ENCODE measurements at places on chromosomes 12 and 14. TPM values are rescaled to one million over a fixed set of nuclear protein-coding genes. Genes with fewer than 3 reads are reported as not detected.

The HOXC4 gene
- total RNA-seq = 0.21 TPM

The TSPAN31 gene
- 26.2 TPM for total RNA-seq

The CCDC63 gene
- total RNA-seq = not detected

The IAPP gene
- total RNA-seq = not detected

The CTSG gene
- total RNA-seq = 0.66 TPM

The KCNJ8 gene
- total RNA-seq = 46.0 TPM

The KRT72 gene
- not detected for total RNA-seq

The PLA2G1B gene
- total RNA-seq = not detected

The PDE3A gene
- total RNA-seq = 192 TPM

The PCBP2 gene
- total RNA-seq = 577 TPM

The PPP1R36 gene
- 0.28 TPM for total RNA-seq

DNA sequence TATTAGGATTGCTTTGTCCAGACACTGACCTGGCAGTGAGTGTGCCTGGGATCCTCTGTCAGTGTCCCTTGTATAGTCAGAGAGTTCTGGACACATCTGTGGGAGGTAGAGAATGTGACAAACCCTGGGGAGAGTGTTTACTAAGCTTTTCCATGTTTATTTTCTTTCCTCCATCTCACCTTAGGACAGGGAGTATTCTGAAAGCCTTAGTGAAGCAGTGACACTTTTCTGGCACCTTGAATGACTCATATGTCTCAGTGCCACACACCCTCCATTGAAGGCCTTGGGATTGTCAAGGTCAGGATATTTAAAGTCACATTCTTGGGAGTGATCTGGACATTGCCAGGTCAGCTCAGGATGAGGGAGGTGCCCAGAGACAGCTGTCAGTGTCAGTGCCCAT, 34.9 kb upstream of the CTDSP2 start:
- no peak for DNase-seq
- peaks cover 8% of the 10 kb centered on the region for H3K4me1 ChIP-seq
- H3K27me3 ChIP-seq = no peaks in the 10 kb centered on the region

- no peaks in the 10 kb centered on the region for H3K36me3 ChIP-seq
- no peak overlapping the region for H3K27ac ChIP-seq
- no peak for DNase-seq
- H3K27me3 ChIP-seq = no peaks in the 10 kb centered on the region
- H3K4me3 ChIP-seq = no peak overlapping the region
- no peaks in the 10 kb centered on the region for H3K4me1 ChIP-seq
Observed at GRCh38 chr14:23816371-23816770, 137.2 kb upstream of the DHRS4 start.

DNA sequence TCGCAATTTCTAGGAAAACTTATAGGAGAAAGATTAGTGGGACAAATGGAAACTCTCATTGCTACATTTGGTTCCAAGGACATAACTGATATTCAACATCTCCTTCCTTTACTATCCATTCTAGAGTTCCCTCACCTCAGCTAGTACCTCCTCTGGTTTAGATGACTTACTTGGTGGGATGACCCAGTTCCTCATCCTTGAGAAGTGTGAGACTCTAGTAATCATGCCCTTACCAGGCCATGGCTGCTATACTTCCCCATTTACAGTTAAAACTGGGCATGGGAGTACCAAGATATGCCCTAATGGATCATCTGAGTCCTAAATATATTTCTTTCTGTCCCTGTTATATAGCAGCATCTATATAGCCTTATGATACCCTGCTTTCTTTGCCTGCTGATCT, 58.1 kb downstream of the IFT81 start:
- no peaks in the 10 kb centered on the region for H3K27me3 ChIP-seq
- no peaks in the 10 kb centered on the region for H3K36me3 ChIP-seq
- DNase-seq = no peak
- H3K4me3 ChIP-seq = no peak overlapping the region
- H3K4me1 ChIP-seq = peaks cover 13% of the 10 kb centered on the region

DNA sequence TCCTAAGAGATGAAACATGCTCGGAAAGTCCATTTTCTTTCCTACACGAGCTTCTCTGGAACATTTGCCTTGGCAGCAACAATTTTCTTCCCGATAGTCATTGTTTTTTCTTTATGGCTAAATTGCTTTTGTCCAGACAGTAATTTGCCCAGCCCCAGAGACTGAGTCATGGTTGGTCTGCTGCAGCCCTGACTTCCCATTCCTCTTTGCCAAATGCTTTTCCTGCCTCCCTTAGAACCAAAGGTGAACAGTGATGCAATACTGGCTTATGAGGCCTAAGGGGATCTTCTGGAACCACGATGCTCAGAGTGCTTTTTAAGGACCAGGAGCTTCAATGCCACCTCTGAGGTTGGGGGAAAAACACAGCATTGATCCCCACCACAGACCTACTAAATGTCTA, 1599.6 kb upstream of the TMEM132C start:
- no peaks in the 10 kb centered on the region for H3K36me3 ChIP-seq
- H3K4me1 ChIP-seq = no peaks in the 10 kb centered on the region
- H3K27me3 ChIP-seq = no peaks in the 10 kb centered on the region
- no peak overlapping the region for H3K4me3 ChIP-seq

DNA sequence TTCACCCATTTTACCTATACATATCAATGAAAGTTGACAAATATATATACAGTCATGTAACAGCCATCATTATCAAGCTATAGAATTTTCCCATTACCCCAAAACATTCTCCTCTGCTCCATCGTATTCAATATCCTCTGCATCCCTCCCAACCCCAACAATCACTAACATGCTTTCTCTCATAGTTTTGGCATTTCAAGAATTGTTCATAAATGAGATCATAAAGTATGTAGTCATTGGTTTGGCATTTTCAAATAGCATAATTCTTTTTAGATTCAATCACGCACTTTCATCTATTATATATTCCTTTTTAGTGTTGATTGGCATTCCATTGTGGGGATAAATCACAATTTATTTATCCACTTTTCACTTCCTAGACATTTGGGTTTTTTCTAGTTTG, 866.0 kb upstream of the TMEM132C start:
- H3K27ac ChIP-seq = no peak overlapping the region
- peaks cover 8% of the 10 kb centered on the region for H3K27me3 ChIP-seq
- H3K36me3 ChIP-seq = no peaks in the 10 kb centered on the region

DNA sequence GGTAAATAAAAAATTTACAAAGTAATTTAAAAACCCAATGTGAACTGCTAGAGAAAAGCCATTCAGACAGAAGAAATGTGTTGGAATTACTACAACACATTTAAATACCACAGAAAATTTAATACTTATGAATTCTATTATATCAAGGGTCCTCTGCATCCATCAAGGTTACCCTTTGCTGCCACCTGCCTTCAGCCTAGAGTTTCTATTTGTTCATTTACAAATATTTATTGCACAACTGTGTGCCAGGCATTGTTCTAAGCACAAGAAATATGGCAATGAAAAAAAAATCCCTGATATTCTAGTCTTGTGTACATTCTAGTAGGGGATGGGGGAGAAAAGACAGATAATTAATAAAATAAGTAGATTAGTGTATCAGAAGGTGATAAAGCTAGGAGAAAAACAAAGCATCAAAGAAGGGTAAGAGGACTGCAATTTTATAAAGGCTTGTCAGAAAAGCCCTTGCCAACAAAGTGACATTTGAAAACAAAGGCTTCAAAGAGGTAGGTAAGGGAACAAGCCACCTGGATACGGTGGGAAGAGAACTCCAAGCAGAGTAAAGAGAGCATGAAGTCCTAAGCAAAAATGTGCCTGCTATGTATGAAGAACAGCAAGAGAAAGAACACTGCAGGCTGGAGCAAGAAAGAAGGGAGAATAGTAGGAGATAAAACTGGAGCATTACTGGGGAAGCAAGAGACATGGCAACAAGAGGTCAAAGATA, 59.1 kb upstream of the SLC6A13 start:
- H3K4me3 ChIP-seq = no peak overlapping the region
- H3K36me3 ChIP-seq = peaks cover 100% of the 10 kb centered on the region
- no peaks in the 10 kb centered on the region for H3K27me3 ChIP-seq
- no peaks in the 10 kb centered on the region for H3K4me1 ChIP-seq
- no peak for DNase-seq
- no peak overlapping the region for H3K27ac ChIP-seq

DNA sequence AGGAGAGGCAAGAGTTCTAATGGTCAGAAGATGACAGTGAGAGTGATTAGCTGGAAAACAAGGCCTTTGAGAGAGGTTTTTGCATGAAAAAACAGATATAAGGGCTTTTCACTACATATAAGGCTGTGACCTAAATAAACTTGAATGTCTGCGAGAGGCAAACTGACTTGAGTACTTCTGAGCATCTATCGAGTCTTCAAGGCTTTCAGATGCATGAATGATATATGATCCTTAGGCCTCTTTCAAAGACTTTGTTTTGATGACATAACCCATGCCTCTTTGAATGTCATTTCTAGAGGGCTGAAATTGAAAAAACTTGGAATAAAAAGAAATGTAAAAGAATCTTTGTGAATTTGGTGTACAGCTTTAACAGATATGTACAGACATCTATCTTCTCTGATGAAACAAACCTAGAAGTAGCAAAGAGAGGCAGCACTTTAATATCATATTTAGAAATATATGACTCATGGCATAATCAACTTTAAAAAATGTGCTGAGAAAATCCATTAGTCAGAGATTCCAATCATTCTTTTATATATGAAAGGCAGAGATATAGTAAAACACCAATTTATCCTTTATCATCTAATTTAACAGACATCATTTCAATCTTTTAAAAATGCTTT, 72.6 kb downstream of the PPM1H start:
- H3K36me3 ChIP-seq = no peaks in the 10 kb centered on the region
- no peak overlapping the region for H3K4me3 ChIP-seq
- no peak overlapping the region for H3K27ac ChIP-seq
- H3K4me1 ChIP-seq = peaks cover 61% of the 10 kb centered on the region
- no peaks in the 10 kb centered on the region for H3K27me3 ChIP-seq
- no peak for DNase-seq

GRCh38 chr12:100545092-100545491, 28.4 kb upstream of the GAS2L3 start:
- no peaks in the 10 kb centered on the region for H3K36me3 ChIP-seq
- H3K27me3 ChIP-seq = no peaks in the 10 kb centered on the region
- DNase-seq = no peak
- no peaks in the 10 kb centered on the region for H3K4me1 ChIP-seq
- H3K4me3 ChIP-seq = no peak overlapping the region
- no peak overlapping the region for H3K27ac ChIP-seq

- H3K4me1 ChIP-seq = peaks cover 5% of the 10 kb centered on the region
- no peaks in the 10 kb centered on the region for H3K36me3 ChIP-seq
- H3K27ac ChIP-seq = no peak overlapping the region
- no peak overlapping the region for H3K4me3 ChIP-seq
Observed at GRCh38 chr12:67927324-67927723, 61.9 kb upstream of the IFNG-AS1 start.
